Germinal center (tissue), 1 donor: ENCODE measurements at places on chromosomes 4 and X.

- no peak for DNase-seq
These were observed 112.5 kb downstream of the PDLIM5 start for GRCh38 chr4:94564252-94564651.

DNA sequence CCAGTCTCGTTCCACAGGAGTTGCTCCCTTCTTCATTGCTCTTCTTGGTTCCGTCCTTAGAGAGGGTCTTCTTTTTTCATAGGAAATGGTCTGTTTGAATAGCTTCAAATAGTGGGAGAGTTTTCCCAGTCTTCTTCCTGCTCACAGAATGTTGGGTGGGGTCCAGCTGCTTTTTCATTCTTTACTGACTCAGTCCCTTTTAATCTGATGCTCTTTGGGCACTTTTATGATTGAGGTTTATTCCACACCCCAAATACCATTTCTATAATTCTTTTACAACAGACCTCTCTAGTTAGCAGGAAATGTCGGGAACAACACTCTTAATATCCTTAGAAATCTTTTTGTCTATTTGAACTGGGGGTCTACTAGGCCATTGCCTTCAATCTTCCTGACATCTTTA lies 239.5 kb downstream of the PRDM5 start:
- DNase-seq, result no peak

- no peak for DNase-seq
These were observed 1160.2 kb upstream of the ADGRL3 start for GRCh38 chr4:60039908-60040307.

DNA sequence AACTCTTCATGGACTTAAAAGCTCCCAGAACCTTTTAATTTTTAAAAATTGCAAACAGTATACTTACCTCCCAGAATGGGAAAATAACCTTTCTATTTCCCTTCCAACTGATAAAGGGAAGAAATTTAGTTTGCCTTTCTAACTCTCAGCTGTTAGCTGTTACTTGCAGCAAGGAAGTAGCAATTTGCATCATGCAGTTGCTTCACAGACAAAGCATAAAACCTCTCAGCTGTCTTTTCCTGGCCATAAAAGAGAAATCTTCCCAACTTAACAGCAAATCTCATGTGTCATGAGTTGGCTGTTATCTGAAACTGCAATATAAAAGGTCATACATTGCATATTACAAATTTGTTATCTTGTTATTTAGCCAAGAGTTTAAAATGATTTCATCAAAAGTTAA lies 18.4 kb downstream of the C4orf17 start:
- DNase-seq, result no peak

DNA sequence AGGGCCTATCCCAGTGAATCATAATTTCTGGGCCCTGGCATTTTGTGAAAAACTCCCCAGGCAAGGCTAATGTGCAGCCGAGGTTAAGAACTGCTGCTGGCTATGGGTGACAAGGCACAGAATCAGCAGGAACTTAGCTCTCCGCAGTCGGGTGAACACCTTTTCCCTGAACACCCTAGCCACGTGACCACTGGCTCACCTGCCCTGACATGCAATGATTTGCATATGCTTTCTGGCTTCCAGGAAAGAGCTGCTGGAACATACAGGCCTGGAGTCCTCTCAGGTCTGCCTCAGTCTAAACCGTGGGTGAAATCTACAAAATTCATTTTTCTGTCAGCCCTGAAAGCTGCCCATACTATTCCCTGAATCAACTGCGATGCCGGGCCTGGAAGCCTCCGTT lies 56.6 kb downstream of the ZNF827 start:
- peak; percentile 38 for DNase-seq

DNA sequence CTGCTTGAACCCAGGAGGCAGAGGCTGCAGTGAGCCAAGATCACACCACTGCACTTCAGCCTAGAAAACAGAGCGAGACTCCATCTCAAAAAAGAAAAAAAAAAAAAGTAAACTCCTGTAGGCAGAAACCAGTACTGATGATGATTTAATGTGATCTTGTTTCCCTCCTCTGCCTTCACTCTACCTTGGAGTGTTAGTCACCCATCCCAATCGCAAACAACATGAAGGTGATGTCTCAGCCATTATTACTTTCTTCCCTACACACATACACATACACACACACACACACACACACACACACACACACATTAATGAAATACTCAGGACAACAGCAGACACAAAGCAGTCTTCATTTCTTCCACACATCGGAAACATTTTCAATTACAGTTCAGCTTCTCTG lies 15.6 kb downstream of the XKRX start:
- no peak for DNase-seq

- peak; percentile 58 for DNase-seq
These were observed 31.2 kb downstream of the PHEX start for GRCh38 chrX:22063284-22063683.

DNA sequence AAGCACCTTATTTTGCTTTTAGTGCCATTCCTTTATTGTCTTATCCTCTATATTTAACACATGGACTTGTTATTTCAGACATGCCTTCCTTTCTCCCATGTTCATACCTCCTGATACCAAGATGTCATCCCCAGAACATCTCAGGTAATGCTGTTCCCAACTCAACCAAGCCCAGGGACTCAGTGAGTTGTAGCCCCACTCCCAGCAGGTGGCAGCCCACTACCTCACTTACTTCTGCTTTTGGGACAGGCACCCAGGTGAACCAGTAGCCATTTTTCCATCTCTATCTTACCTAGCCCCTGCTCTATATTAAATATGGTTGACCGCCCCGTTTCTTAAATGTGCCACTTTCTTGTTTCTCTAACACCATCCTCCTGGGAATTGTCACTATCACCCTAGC lies 199.0 kb downstream of the DCHS2 start:
- no peak for DNase-seq

GRCh38 chrX:47587091-47587891 lies 5.1 kb downstream of the TIMP1 start:
- DNase-seq, result no peak

DNA sequence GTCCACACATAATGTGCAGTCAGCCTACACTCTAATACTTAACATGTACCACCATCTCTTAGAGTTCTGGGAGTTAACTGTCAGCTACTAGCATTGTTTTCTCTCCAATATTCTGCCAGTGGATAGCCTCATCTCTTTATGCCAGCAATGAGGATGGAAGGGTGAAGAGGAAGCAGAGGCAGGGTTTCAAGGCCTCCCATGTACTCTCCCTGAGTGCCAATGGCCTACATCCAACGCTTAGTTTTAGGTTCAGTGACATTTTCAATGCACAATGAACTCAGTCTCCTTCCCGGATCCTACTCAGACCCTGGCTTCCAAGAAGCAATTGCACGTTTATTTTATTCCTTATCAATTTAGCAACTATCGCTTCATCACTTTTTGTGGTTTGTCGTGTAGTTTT lies 686.1 kb downstream of the DMD start:
- no peak for DNase-seq

DNA sequence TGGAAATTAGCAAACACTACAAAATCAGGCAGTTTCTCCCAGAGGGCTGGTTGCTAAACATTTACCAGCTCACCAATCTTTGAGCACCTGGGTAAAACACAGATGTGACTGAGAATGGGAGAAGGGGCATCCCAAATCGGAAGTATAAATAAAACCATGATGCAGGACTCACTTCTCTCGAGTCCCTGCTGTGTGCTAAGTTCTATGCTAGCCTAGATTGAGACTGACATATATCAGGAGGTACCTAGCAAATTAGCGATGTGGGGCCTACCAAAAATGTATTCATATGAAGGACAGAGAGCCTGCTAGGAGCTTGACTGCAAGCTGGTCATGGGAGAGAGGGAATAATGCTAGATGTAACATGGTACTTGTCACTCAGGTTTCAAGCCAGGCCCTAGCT lies 171.9 kb upstream of the PGRMC2 start:
- no peak for DNase-seq

GRCh38 chrX:40167233-40167849 lies 69.6 kb upstream of the BCOR start:
- DNase-seq, result no peak

- DNase-seq, result no peak
These were observed 75.8 kb upstream of the NHS start for GRCh38 chrX:17299206-17299605.

- no peak for DNase-seq
These were observed 69.0 kb downstream of the GLRA2 start for GRCh38 chrX:14598330-14598729.

GRCh38 chrX:108420481-108420880 lies 17.7 kb downstream of the COL4A6 start:
- DNase-seq, result no peak

- DNase-seq, result no peak
These were observed 7.3 kb upstream of the ARHGAP10 start for GRCh38 chr4:147724468-147725201.

GRCh38 chr4:137601934-137602333 lies 69.6 kb upstream of the PCDH18 start:
- no peak for DNase-seq
